ENCODE measurements at places on chromosomes 13 and 19.

- DNase-seq: peak; percentile 96
Measured at GRCh38 chr19:11597202-11598102, at the start of gene ZNF627. ZNF627 (plus strand) TSS chr19:11597483; CDS start chr19:11597628, 145 bp downstream.

DNA sequence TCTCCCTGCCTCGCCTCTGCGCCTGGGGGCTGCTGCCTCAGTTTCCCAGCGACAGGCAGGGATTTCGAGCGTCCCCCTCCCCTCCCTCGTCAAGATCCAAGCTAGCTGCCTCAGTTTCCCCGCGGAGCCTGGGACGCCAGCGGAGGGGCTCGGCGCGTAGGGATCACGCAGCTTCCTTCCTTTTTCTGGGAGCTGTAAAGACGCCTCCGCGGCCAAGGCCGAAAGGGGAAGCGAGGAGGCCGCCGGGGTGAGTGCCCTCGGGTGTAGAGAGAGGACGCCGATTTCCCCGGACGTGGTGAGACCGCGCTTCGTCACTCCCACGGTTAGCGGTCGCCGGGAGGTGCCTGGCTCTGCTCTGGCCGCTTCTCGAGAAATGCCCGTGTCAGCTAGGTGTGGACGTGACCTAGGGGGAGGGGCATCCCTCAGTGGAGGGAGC lies 722 bp upstream of the ICAM1 start:
- peak; percentile 73 for DNase-seq

DNA sequence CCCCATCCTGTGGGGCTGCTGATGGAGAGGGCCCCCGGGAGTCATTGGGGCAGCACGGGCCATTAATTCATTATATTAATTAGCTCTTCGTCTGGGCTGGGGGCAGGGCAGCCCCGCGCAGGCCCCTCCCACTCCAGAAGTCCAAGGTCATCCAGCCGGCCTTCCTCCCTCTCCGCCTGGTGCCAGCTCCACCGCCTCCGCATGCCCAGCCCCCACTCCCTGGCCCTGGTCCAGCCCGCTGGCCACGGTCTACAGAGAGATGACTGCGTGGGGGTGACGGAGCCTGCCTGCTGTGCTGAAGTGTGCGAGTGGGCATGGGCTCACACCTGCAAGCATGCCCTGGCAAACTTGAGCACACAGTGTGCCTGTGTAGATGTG lies 8.8 kb downstream of the IGLON5 start:
- DNase-seq: no peak

- no peak for DNase-seq
Measured at GRCh38 chr13:27259831-27260230, 8.5 kb downstream of the RPL21 start.

DNA sequence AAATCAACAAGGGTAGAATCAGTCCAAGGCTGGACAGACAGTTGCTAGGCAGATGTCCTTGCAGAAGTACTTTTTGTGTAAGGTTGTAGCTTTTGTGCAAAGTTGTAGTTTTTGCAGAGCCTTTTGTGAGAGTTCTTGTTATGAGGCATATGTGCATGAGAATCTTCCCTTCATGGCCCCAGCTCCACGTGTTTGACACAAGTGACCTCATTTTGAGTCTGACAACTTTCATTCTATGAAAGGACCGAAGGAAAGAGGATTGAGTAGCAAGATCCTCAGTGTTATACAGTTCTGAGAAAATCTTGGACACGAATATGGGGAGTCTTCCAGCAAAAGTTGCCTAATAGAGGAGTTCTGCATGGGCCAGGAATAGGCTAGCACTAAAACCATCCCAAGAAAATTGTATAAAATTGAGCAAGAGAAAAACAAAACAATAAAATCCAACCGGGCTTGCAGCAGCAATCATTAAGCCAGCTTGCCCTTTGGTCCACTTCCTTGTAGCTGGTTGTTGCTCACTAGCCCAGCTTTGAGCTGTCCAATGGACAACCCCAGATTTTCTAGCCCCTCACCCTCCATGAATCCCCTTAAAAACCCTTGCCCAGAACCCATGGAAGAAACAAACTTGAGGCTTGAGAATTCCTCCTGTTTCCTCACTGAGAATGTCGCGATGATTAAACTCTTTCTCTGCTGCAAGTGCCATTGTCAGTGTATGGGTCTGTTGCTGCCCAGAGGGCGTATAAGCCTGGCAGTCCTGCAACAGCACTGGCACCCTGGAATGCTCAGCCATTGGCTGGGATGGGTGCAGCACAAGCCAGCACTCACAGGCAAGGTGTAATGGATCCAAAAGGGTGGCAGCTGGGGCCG lies 6.5 kb downstream of the EPSTI1 start:
- DNase-seq: no peak

DNA sequence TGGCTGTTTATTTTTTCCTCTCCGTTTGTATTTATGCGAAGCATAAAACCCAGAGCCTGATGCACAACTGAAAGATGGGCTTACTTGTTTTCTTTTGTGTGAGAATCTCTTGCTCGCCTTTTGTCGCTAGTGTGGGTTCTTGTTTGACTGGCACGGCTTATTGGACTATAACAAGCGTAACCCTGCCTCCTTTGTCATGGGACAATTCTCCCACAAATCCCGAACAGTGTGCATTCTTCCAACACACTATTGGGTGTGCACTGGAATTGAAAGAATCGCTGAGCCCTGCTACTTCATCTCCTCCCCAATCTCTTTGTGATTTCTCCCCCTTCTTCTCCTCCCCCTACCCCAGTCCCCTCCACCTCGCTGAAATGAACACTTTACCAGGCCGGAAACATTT lies 110.8 kb downstream of the ZIC5 start:
- no peak for DNase-seq

GRCh38 chr13:104297075-104297474 lies 1230.9 kb upstream of the SLC10A2 start:
- no peak for DNase-seq

- no peak for DNase-seq
Measured at GRCh38 chr13:33487575-33488243, 202.2 kb upstream of the STARD13 start.

- DNase-seq: peak; percentile 28
Measured at GRCh38 chr19:12838182-12838885, at the start of gene MAST1. MAST1 (plus strand) TSS chr19:12838515; CDS start chr19:12838573, 58 bp downstream.

DNA sequence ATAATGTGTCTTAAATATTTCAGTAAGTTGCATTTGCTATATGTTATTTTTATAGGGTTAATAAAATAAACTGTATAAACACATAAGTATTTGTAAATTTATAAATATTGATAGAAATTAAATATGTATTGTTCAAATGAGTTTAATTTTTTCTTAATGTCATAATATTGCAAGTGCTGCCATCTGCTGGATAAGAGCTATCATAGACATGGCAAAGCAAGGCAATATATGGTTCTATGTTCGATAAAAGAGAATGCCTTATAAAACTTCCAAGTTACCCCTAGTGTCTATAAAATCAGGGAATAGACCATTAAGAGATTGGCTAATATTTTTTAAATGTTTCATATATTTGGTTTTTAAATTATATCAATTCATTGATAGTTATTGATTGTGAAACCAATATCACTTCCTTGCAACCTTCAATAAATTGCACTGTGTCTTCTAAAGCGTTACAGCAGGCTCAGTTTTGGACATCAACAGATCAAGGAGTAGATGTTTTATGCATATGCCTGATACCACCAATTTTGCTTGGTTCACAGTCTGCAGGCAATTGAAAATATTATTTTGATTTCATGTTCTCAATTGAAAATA lies 29.0 kb upstream of the SLITRK6 start:
- no peak for DNase-seq

GRCh38 chr13:26785838-26786630 lies 25.4 kb upstream of the GPR12 start:
- DNase-seq: peak; percentile 3

DNA sequence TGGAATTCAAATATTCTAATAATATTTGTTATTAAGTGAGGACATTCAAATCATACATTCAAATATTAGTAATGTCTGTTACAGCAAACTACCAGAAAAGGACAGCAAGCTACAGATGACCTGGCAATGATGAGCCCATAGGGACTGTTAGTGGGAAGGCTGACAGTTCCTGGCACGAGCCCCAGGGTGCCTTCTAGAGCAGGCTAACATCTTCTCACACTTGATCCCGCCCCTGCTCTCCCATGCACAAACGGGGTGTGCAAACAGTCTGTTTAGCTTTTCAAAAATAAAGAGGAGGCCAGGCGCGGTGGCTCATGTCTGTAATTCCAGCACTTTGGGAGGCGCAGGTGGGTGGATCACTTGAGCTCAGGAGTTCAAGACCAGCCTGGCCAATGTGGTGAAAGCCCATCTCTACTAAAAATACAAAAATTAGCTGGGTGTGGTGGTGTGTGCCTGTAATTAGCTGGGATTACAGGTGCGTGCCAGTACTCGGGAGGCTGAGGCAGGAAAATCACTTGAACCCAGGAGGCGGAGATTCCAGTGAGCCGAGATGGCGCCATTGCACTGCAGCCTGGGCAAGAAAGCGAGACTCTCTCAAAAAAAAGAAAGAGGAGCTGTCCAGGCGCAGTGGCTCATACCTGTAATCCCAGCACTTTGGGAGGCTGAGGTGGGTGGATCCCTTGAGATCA lies 9.6 kb upstream of the GARRE1 start:
- DNase-seq: no peak

GRCh38 chr19:3357992-3358688 lies 8.2 kb upstream of the NFIC start:
- DNase-seq: peak; percentile 7

GRCh38 chr13:95222733-95223018 lies 78.6 kb downstream of the ABCC4 start:
- no peak for DNase-seq

DNA sequence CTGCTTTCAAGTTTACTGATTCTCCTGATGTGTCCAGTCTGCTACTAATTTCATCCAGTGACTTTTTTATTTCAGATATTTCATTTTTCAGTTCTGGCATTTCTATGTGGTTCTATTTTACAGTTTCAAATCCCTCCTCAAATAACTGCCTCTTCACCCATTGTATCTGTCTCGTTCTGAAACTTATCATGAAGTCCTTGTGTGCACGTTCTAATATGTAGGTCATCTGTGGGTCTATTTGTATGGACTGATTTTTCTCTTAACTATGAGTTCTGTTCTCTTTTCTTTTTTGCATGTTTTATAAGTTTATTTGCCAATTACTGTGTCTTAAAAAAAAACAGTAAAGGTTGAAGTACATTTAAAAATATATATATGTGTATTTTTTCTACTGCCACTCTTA lies 43.3 kb downstream of the KCNC3 start:
- no peak for DNase-seq

GRCh38 chr19:1409204-1410005 lies 2.0 kb downstream of the DAZAP1 start:
- no peak for DNase-seq

DNA sequence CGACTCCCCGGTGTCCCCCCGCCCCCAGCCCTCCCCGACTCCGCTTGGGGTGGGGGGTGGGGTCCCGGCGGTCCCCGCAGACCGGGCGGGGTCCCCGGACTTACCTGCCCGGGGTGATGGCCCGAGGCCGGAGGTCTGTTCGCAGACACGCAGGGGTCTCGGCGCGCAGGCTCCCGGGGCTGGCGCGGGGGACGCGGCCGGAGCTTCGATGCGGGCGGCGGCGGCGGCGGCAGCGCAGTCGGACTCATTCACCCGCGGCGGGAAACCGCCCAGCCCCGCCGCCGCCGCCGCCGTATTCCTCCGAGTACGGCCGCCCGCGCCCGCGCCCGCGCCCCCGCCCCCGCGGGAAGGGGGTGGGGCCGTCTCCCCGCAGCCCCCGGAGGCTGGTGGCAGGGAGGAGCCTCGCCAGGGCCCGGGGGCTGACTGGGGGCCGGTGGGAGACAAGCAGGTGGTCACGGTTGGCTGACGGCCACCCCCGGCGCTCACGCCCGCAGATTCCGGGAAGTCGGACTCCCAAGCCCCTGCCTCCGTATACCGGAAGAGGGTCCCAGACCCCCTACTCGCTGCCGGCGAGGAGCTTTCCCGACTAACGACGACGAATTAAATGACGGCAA lies at the start of gene C2CD4C:
TSS of gene C2CD4C (minus strand) at position 246 of the 614 bp plus-strand sequence. CDS start 786 bp downstream, outside the sequence.
- no peak for DNase-seq

GRCh38 chr13:90526711-90527110 lies 820.8 kb upstream of the MIR17HG start:
- no peak for DNase-seq

GRCh38 chr13:105678072-105678471 lies 857.4 kb downstream of the EFNB2 start:
- DNase-seq: no peak

DNA sequence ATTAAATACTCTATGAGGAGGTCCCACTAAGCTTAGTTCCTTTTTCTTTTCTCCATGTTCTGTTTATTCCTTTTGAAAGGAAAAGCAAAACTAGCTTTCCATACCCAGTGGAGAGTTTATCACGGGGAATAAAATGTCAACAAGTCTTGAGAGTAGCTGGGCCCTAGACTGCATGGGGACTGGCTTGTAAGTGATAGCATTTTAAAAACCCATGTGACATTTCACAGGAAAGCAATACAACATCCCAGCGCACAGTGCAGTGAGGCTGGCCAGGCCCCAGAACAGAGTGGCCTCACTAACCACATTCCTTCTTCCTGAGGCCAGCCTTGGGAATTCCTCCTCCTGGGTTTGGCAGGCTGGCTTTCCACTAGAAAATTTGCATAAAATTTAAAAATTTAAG lies 149.8 kb downstream of the DLEU7 start:
- DNase-seq: no peak

DNA sequence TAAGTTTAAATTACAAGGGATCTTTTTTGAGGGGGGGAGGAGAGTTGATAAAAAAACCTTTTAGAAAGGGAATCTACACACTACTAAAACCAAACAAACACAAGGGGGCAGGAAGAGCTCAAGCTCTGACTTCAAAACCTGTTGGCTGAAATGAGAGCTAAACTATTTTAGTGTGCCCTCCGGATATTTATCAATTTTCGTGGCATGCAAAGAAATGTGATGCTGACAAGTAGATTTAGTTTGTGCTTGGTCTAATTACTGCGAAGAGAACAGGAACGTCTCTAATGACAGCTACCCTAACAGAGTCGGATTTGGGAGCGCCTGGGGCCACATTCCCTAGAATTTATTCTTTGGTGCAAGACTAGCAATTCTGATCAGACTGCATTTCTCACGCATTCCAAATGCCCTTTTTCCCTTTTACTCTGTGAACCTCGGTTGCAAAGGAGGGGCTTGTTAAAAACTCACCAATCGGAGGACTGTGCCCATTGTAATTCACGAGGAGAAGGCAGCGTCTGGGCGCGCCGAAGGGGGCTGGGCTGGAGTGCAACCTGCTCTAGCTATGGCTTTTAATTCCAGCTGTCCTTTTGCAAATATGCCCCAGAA lies 802 bp upstream of the FREM2 start:
- DNase-seq: no peak

- no peak for DNase-seq
Measured at GRCh38 chr13:30052120-30052519, 201.7 kb upstream of the UBL3 start.
